ENCODE measurements at places on chromosomes 11 and 22.

GRCh38 chr11:29679996-29680395 lies 336.8 kb downstream of the KCNA4 start:
- H3K27me3 ChIP-seq, result no peaks in the 10 kb centered on the region
- no peak overlapping the region for H3K4me3 ChIP-seq
- H3K27ac ChIP-seq, result no peak overlapping the region
- DNase-seq, result no peak
- no peaks in the 10 kb centered on the region for H3K36me3 ChIP-seq

- H3K4me3 ChIP-seq, result no peak overlapping the region
- no peaks in the 10 kb centered on the region for H3K27me3 ChIP-seq
- H3K36me3 ChIP-seq, result peaks cover 10% of the 10 kb centered on the region
- no peak for DNase-seq
- H3K27ac ChIP-seq, result no peak overlapping the region
Observed at GRCh38 chr22:19213442-19214077, 35.0 kb upstream of the SLC25A1 start.

DNA sequence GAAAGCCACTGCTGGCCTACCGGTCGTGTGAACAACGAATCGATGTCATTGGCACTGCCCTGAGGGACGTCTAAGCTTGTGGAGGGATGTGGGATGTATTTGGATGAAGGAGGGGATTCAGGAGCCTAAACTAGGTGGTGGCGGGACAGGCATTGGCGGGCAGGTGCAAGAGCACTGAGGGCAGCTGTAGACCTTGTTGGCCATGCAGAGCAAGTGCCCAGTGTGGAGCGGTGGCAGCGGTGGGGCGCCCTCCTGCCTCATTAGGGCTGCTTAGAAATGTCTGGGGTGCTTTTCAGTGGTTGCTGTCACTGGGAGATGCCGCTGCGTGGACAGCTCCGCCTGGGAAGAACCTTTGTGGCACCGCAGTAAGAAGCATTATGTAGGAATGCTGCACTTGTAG lies 220.2 kb downstream of the TBC1D22A start:
- H3K4me1 ChIP-seq, result peaks cover 35% of the 10 kb centered on the region

- no peak overlapping the region for H3K4me3 ChIP-seq
- no peaks in the 10 kb centered on the region for H3K4me1 ChIP-seq
- no peak for DNase-seq
Observed at GRCh38 chr22:49269928-49270327, 557.7 kb downstream of the BRD1 start.

DNA sequence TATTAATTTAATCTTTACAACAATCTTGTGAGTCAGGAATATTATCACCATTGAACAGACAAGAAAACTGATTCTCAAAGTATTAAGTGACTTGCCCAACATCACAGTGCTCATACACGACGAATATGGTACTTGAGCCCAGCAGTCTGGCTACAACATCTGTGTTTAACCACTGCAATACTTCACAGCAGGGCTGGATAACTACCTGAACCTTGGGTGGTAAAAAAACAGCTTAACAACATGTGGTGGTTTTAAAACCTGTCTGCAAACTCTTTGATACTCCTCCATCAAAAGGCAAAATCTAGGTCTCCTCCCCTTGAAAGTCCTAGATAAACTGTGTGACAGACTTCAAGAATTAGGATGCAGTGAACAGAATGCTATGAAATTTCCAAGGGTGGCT lies 424.6 kb upstream of the CADM1 start:
- H3K27ac ChIP-seq, result no peak overlapping the region
- no peaks in the 10 kb centered on the region for H3K4me1 ChIP-seq
- DNase-seq, result no peak
- no peak overlapping the region for H3K4me3 ChIP-seq

DNA sequence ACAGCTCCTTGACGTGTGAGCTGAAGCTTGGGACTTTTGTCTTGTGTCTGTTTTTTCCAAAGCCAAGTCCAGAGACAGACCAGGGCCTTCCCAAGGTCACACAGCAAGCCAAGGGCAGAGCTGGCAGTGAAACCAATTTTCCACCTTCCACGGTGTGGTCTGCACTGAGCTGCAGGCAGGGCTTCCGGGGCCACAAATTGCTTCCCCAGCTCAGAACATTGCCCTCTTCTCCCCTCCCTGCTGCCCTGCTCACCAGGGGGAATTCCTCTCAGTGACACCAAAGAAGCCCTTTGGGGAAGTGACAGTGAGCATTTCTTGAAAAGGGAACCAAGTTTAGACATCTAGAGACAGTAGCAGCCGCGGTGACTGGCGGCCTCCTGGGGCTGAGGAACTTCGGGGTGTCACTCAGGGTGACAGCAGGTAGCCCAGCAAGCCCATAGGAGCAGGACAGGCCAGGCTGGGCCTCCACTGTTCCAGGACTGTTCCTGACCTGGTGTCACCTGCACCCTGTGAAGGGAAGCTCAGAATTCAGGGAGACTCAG lies 9.2 kb downstream of the FXYD2 start:
- peaks cover 22% of the 10 kb centered on the region for H3K4me1 ChIP-seq
- H3K27me3 ChIP-seq, result peaks cover 24% of the 10 kb centered on the region
- H3K27ac ChIP-seq, result no peak overlapping the region
- no peaks in the 10 kb centered on the region for H3K36me3 ChIP-seq

DNA sequence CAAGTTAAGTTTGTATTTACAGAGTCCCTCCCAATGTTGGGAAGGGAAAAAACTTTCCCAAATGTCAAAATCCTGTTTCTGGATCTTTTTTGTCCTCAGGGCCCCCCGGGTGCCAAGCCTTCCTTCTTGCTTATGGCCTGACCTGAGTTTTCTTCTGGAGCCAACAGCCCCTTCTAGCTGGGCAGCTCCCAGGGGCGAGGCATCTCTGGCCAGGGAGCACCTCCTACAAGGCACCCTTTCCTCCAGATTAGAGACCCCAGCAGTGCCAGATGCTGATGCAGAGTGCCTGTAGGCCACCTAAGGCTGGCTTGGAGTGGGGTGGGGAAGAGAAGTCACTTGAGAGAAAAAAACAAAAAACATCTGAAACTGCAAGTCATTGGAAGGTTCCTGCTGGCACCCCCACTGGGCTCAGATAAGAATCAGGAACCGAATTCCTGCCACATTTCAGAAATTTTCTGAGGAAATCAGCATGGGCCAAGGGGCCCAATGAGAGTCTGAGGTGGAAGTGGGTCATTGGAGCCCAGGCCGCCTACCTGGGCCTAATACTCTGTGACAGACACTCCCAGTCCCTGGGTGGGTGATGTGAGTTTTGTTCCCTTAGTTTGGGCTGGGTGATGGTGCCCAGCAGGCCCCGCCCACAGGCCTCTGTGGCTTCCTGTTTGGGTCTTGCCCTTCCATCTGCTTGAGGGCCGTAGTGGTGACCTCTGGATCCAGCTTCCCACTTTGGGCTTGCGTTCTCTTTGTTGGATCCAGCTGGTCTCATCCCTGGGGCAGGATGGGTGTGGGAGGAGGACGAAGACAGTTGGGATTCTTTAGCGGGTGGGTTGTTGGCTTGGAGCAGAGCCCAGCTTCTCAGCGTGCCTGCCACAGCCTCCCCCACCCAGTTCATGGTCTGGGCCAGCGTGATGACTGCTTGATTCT lies 40.6 kb downstream of the PARVA start:
- DNase-seq, result peak; percentile 64
- H3K4me3 ChIP-seq, result peak overlapping the region; percentile 77
- no peaks in the 10 kb centered on the region for H3K27me3 ChIP-seq
- peaks cover 21% of the 10 kb centered on the region for H3K36me3 ChIP-seq
- H3K27ac ChIP-seq, result peak overlapping the region; percentile 98

GRCh38 chr22:25360411-25360810 lies 141.0 kb downstream of the CRYBB2 start:
- H3K4me3 ChIP-seq, result no peak overlapping the region
- H3K4me1 ChIP-seq, result no peaks in the 10 kb centered on the region
- H3K36me3 ChIP-seq, result no peaks in the 10 kb centered on the region
- DNase-seq, result no peak

GRCh38 chr11:104146421-104146820 lies 17.5 kb downstream of the PDGFD start:
- H3K27ac ChIP-seq, result no peak overlapping the region
- no peak overlapping the region for H3K4me3 ChIP-seq
- H3K27me3 ChIP-seq, result no peaks in the 10 kb centered on the region
- peaks cover 6% of the 10 kb centered on the region for H3K4me1 ChIP-seq
- no peak for DNase-seq

DNA sequence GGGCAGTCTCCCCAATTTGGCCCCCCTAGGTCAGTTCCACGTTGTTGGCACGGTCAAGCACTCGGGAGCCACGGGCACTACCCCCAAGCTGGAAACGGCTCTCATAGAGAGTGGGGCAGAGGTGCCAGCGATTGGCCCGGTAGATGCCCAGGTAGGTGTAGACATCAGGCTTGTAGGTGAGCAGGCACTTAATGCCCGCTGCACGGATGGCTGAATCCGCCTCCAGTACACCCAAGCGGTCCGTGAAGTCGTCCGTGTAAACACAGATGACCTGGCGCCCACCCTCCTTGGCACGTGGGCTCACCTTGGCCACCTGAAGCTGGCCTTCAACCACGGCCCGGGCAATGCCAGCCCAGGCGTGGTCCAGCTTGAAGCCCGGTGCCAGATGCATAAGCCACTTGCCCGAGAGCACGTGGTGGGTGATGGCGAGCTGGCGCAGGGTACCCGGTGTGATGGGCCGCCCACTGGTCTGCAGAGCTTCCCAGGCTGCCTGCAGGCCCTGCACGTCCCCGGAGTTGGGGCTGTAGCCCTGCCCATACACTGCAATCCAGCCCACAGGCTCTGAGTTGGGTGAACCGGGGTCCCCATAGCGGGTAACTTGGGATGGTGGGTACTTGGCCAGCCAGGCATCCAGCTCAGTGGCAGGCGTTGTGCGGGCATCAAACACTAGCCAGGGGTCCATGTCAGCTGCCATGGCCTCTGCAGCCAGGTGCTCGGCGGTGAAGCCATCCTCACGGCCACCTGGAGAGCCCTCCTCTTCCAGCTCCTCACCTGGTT lies 1.2 kb downstream of the C11orf68 start:
- H3K4me1 ChIP-seq, result peaks cover 53% of the 10 kb centered on the region
- peaks cover 4% of the 10 kb centered on the region for H3K27me3 ChIP-seq
- no peak for DNase-seq
- H3K36me3 ChIP-seq, result peaks cover 36% of the 10 kb centered on the region

- no peaks in the 10 kb centered on the region for H3K36me3 ChIP-seq
- H3K27me3 ChIP-seq, result peaks cover 10% of the 10 kb centered on the region
- DNase-seq, result no peak
- H3K4me1 ChIP-seq, result peaks cover 32% of the 10 kb centered on the region
- H3K27ac ChIP-seq, result no peak overlapping the region
Observed at GRCh38 chr22:45930324-45930723, 46.6 kb downstream of the WNT7B start.

GRCh38 chr11:61123775-61124571 lies 21.7 kb downstream of the CD5 start:
- peaks cover 13% of the 10 kb centered on the region for H3K27me3 ChIP-seq
- no peak overlapping the region for H3K4me3 ChIP-seq
- DNase-seq, result no peak

GRCh38 chr22:32618441-32619140 lies 144.0 kb downstream of the FBXO7 start:
- peaks cover 10% of the 10 kb centered on the region for H3K36me3 ChIP-seq
- no peak for DNase-seq
- H3K27me3 ChIP-seq, result peaks cover 7% of the 10 kb centered on the region
- H3K4me3 ChIP-seq, result no peak overlapping the region
- no peak overlapping the region for H3K27ac ChIP-seq

- H3K4me3 ChIP-seq, result no peak overlapping the region
- no peak for DNase-seq
- H3K27ac ChIP-seq, result no peak overlapping the region
- H3K36me3 ChIP-seq, result peaks cover 21% of the 10 kb centered on the region
Observed at GRCh38 chr22:42202669-42203068, 67.8 kb downstream of the TCF20 start.

DNA sequence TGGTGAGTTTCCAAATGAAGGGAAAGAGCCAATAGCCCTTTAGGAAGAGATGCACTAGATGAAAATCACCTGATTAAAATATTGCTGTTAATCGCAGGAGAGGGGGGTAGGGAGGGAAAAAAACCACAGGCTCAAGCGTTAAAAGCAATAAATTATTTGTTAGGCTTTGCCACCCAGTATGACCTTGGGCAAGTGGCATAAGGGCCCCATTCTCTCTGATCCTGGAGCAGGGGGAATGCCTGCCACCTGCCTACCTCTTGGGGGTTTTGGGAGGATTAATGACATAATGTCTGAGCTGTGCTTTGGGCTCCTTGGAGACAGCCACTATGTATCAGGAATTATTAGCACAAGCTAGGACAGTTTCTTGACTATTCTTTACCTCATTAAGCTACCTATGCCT lies 80.0 kb downstream of the ZNRF3 start:
- H3K4me1 ChIP-seq, result peaks cover 6% of the 10 kb centered on the region
- peaks cover 2% of the 10 kb centered on the region for H3K27me3 ChIP-seq
- H3K27ac ChIP-seq, result no peak overlapping the region
- no peak overlapping the region for H3K4me3 ChIP-seq
- no peak for DNase-seq

GRCh38 chr11:19105011-19105410 lies 12.0 kb upstream of the ZDHHC13 start:
- peaks cover 11% of the 10 kb centered on the region for H3K36me3 ChIP-seq
- no peak for DNase-seq
- no peak overlapping the region for H3K27ac ChIP-seq
- H3K4me3 ChIP-seq, result no peak overlapping the region
- peaks cover 39% of the 10 kb centered on the region for H3K27me3 ChIP-seq
- peaks cover 20% of the 10 kb centered on the region for H3K4me1 ChIP-seq

DNA sequence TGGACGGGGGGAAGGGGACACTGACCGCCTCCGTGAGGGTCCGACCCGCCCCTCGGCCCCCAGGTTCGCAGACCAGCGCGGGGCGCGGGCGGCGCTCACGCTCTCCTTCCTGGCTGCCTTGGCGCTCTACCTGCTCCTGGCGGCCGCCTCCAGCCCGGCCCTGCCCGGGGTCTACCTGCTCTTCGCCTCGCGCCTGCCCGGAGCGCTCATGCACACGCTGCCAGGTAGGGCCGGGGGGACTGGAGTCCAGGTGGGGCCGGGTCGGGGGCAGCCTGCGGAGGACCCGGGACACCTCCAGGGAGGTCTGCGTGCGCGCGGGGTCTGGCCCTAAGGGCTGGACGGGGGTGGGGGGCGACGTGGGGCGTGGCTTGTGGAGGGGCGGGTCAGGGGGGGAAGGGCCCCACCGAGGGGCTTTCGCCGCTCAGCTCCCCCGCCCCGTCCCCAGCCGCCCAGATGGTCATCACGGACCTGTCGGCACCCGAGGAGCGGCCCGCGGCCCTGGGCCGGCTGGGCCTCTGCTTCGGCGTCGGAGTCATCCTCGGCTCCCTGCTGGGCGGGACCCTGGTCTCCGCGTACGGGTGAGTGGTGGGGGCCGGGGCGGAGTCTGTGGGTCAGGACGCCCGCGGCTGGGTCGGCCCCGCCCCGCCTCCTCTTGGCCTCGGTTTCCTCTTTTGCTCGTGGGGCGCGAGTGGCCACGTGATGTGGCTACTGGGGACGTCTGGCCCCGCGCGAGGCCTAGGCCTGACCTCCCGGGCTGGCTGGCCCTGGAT lies 19.9 kb downstream of the PHLDA2 start:
- no peak overlapping the region for H3K4me3 ChIP-seq
- no peak for DNase-seq
- peaks cover 29% of the 10 kb centered on the region for H3K36me3 ChIP-seq
- peaks cover 14% of the 10 kb centered on the region for H3K4me1 ChIP-seq
- H3K27me3 ChIP-seq, result no peaks in the 10 kb centered on the region
- no peak overlapping the region for H3K27ac ChIP-seq

- H3K27ac ChIP-seq, result no peak overlapping the region
- H3K4me1 ChIP-seq, result no peaks in the 10 kb centered on the region
- H3K27me3 ChIP-seq, result no peaks in the 10 kb centered on the region
- no peak overlapping the region for H3K4me3 ChIP-seq
- H3K36me3 ChIP-seq, result no peaks in the 10 kb centered on the region
Observed at GRCh38 chr11:26418386-26418912, 86.5 kb downstream of the ANO3 start.

- no peak overlapping the region for H3K27ac ChIP-seq
- H3K27me3 ChIP-seq, result peaks cover 36% of the 10 kb centered on the region
- no peak for DNase-seq
- H3K4me1 ChIP-seq, result no peaks in the 10 kb centered on the region
- H3K4me3 ChIP-seq, result no peak overlapping the region
Observed at GRCh38 chr11:114243461-114244372, 52.5 kb upstream of the NNMT start.

Data from HFFc6 (cell line).